Left forelimb (tissue), 1 donor: ENCODE measurements at places on chromosomes 4 and X.
A peak's percentile ranks its signal among the peaks of the same experiment; 100 is the strongest.

DNA sequence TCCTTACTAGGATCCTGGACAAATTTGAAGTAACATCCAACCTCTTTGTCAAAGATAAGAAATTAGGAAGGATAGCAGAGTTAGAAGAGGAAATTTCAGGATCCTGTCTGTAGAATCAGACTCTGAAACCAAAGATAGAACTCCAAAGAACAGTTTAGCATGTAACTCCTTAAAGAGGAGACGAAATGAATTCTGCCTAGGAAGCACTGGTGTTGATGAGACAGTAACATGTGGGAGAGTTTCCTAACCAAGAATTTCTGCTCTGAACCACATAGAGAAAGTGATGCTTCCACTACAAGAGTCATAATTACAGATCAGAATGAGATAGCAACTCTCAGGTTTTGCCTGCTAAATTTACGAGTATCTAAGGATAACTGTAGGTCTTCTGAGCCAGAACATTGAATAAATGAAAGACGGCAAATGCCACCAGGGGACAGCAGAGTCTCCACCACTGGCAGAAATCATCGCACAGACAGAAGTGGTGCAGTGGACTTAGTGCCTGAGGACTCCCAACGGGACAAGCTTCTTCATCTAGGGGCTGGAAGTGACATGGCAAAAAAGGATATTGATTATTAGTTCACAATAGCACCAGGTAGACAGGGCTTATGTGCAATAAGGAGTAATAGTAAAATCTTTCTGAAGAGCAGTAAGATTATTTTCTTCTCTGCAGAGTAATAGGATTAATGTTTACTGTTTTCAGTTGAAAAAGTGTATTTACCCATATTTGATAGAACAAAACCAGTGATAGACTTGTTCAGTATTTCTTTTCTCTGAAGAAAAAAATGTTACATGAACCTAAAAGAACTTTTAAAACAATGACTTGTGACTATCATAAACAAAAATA, 6.7 kb upstream of the PPID start:
- DNase-seq, result no peak

- no peak for DNase-seq
Measured at GRCh38 chr4:140212646-140213045, 58.7 kb upstream of the MAML3 start.

DNA sequence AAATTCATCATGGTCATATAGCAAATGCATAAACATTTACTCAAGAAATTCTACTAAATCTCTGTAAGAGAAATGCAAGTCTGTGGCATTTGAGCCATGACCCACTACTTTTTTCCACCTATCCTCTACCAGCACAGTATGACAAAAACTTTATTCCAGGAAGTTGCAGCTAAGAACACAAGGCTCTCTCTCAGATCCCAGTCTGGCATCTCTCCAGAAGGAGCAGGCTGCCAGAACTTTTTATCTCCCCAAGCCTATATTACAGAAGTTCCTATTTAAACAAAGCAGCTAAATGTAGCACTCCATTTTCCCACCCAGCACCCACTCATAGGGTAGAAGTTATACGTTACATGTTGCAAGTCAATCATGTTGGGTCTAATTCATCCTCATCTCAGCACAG, 49.3 kb upstream of the EPGN start:
- no peak for DNase-seq

- DNase-seq, result no peak
Measured at GRCh38 chr4:164108971-164109370, 614.5 kb downstream of the TMA16 start.

- no peak for DNase-seq
Measured at GRCh38 chrX:65407157-65407626, 127.4 kb downstream of the LAS1L start.

DNA sequence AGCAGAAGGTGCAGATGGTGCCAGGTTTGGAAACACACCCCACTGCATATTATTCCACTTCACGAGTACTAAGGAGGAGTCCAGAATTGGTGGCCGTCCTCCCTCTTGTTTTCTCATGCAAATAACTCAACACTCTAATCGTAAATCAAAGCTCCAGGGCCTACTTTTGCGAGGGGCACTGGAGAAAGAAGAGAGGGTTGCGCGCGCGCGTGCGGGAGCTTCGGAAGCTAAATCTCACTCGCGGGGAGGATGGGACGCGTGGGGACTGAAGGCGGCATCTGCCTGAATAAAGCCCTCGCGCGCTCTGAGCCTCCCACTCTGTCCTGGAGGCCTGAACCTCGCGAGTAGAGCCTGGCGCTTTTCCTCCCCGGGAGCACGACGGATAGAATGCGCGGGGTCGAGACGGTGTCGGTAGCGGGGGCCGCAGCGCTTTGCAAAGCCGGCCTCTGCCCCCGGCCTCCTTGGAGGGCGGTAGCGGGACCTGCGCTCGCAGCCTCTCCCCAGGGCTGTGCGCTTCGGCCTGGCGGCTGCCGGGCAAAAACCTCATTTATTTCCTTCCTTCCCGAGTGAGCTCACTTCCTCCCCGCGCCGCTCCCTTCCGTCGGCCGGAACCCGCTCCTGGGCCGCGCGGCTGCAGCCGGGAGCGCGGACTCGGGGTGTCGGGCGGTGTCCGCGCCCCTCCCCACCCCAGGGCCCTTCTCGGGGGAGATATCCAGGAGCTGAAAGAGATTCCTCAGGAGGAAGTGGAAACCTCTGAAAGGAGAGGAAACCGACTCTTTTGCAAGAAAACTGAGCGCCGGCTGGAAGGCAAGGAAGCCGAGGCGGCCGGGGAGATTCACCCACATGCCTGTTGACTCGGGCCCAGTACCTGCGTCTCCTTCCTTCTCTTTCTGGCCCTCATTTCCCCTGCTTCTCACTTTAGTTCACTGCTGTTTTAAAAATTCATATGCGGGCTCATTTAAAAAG, 20.7 kb downstream of the HAND2 start:
- peak; percentile 85 for DNase-seq

GRCh38 chr4:19038231-19038630, 1016.7 kb upstream of the LCORL start:
- no peak for DNase-seq

DNA sequence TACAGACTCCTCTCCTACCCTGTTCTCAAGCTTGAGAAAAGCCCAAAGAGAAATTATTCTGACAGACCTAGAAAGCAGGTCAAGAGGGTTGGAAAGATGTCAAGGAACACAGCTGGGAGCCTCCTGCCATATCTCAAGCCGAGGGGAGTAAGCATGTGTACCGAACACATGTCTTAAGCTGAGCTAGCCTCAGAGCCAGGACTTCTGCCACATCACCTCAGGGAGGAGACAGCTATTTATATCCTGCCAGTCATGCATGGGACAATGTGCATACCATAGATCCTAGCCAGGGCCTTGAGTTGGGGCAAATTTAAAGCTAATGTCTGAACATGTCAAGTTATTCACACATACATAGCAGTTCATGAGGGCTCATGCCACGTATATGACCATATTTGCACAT, 11.8 kb downstream of the TMEM31 start:
- no peak for DNase-seq

- no peak for DNase-seq
Measured at GRCh38 chr4:121304893-121305292, 75.9 kb downstream of the QRFPR start.

GRCh38 chr4:102341201-102341600, 4.1 kb downstream of the SLC39A8 start:
- DNase-seq, result no peak

DNA sequence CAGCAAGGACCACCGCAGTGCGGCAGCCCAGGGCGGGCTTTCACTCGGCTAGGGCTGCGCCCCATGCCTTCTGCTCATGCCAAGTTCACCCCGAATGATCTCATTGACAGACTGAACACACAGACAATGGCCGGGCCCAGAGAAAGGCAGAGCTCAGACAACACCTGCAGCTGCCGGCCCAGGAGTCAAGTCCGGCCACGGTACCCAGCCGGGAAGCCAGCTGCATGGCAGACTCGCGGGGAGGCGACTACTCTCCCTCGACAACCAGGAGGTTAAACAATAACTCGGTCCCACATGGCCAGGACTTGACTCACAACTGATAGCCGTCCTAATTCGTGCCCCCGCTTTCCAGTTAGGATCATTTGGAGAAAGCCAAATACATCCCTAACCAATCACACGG, 50.4 kb downstream of the ABLIM2 start:
- no peak for DNase-seq

DNA sequence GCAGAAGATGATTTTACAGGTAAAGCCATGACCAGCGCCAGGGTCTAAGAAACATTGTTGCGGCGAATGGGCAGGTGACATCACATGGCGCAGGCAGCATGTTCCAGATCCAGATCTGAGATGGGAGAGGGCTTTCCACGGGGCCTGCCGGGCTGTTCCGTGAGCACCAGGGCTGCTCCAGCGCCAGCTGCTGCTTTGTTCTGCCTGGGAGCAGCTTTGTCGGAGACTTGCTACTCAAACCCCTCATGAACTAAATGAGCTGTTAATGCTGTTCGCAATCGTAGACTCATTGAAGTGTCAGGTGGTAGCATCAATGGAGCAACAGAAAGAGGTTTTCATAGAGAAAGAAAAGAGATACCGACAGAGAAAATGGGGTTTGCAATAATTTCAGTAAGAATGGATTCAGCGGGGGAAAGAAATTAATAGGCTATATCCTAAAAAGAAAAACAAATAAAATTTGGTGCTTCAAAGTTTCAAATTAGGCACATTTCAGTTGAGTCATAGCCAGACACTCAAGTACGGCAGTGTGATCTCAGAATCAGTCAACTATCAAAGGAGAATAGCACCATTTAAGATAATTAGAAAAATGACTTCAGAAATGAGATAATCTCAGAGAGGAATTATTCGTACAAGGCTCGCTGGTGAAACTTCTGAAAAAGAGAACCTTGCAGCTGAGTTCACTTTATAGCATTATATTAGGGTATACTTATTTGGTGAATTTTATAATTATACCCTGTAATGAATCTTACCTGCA, 23.9 kb downstream of the SORBS2 start:
- DNase-seq, result no peak

DNA sequence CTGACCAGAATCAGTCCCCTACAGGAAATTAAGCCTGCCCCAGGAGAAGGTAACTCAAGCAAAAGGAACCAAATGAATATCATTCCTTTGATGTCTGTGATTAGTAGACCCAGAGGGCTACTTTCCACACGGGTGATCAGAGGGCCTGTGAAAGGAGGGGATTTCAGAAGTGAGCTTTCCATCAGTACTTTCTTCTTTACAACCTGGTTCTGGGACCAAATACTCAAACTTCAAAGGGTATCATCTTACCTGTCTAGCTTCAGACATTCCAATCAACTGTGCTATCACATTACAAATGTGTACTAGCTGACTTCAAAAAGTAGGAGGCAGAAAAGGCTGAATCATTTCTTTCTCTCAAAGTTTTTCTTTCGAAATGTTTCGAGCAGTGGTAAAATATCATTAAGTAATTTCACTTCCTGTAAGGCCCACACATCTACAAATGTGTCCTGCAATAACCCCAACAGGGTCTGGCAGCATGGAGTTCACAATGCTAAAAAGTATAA, 23.9 kb downstream of the ACSL4 start:
- no peak for DNase-seq

DNA sequence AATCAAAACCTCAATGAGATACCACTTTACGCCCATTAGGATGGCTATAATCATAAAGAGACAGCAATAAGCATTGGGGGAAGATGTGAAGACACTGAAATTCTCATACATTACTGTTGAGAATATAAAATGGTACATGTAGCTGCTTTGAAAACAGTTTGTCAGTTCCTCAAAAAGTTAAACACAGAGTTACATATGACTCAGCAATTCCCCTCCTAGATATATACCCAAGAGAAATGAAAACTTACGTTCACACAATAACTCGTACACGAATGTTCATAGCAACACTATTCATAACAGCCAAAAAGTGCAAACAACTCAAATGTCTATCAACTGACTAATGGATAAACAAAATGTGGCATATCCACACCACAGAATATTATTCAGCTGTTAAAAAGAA, 36.6 kb downstream of the PHF8 start:
- no peak for DNase-seq

GRCh38 chr4:88144866-88145300, 13.6 kb downstream of the ABCG2 start:
- DNase-seq, result no peak
